ENCODE measurements at places on chromosomes 1 and 21.

GRCh38 chr21:28767523-28767922, 225.2 kb downstream of the LTN1 start:
- DNase-seq = no peak

DNA sequence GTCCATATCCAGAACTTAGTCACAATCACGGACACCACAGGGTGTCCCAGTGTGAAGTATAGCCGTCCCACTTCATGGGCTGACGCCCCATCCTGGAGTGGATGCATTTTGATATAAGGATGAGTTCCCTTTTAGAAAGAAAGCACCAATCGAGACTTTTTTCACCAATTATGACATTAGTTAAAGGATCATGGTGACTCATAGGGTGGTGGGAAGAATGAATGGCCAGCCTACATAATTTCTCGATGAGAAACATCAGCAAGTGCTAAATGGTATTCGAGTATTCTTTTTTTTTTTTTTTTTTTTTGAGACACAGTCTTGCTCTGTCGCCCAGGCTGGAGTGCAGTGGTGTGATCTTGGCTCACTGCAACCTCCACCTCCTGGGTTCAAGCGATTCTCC, 38.5 kb upstream of the USP1 start:
- peak; percentile 15 for DNase-seq

GRCh38 chr1:192022827-192023226, 135.4 kb upstream of the RGS18 start:
- DNase-seq = no peak

GRCh38 chr1:201448990-201449389, 20.0 kb downstream of the PHLDA3 start:
- DNase-seq = no peak

- DNase-seq = no peak
Measured at GRCh38 chr1:235892734-235893413, 26.2 kb upstream of the LYST start.

GRCh38 chr1:47104816-47105215, 32.4 kb upstream of the CYP4A22 start:
- DNase-seq = no peak

DNA sequence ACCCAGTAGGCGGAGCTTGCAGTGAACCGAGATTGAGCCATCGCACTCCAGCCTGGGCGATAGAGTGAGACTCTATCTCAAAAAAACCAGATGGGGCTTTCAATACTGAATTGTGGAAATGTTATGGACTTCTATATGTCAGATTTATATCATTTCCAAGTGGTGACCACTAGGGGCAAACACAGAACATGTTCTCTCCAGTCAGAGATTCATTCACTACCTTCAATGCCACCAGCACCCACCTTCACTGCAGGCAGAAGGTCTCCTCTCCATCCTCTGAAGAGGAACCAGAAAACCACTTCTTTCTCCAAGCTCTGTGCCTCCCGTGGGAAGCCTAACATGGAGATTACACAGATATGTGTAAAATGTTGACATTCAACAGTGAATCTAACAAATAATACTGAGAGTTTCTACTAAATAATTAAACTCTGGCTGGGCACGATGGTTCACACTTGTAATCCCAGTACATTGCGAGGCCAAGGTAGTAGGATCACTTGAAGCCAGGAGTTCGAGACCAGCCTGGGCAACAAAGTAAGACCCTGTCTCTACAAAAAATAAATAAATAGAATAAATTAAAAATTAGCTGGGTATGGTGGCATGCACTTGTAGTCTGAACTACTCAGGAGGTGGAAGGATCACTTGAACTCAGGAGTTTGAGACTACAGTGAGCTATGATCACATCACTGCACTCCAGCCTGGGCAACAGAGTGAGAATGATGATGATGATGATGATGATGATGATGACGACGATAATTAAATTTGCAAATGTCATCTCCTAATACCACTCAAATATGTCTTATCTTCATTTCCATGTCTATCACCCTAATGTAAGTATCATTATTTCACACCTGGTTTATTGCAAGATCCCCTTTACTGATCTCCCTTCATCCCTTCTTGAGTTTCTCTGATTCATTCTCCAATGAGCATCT, 151.1 kb downstream of the ZNF281 start:
- no peak for DNase-seq

GRCh38 chr1:202250982-202251381, 57.4 kb downstream of the LGR6 start:
- no peak for DNase-seq

GRCh38 chr1:58932859-58933598, 149.2 kb upstream of the JUN start:
- DNase-seq = no peak

DNA sequence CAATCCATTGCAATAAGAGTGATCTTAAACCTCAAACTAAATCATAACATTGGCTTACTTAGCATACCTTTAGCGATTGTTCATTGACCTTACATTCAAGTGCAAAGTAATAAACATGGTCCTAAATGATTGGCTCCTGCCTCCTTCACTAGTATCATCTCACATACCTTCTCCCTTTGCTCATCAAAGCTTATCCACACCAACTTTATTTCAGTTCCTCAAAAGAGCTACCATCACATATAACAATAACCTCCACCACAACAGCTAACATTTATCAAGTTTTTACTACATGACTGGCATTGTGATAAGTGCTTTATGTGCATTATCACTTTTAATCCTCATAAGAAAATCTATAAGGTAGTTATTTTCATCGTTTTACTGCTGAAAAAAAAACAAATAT, 198.8 kb downstream of the COL24A1 start:
- no peak for DNase-seq

All from AG04450 (cell line).